ENCODE measurements at places on chromosomes 4 and X.

DNA sequence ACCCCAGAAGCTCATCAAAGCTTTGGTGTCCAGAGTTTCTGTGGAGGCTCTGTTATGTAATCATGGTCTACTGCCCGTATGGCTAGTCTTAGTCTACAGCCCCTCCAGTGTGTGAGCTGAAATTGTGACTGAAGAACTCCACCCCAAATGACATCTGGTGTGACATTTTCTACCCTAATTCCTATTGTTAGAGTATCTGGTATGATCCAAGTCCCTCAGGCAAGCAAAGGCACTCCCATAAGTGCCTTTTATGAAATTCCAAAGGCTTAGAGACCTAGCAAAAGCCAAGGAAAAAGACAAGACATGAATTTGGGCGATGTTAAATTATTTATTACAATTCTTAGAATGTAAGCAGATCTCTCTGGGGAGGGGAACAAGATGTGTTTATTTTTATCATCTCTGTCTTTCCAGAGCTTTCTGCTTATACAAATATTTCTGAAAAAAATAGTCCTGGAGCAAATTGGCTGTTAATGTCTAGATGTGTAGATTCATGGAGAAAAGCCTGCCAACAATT lies 417.4 kb downstream of the CCSER1 start:
- DNase-seq: no peak

DNA sequence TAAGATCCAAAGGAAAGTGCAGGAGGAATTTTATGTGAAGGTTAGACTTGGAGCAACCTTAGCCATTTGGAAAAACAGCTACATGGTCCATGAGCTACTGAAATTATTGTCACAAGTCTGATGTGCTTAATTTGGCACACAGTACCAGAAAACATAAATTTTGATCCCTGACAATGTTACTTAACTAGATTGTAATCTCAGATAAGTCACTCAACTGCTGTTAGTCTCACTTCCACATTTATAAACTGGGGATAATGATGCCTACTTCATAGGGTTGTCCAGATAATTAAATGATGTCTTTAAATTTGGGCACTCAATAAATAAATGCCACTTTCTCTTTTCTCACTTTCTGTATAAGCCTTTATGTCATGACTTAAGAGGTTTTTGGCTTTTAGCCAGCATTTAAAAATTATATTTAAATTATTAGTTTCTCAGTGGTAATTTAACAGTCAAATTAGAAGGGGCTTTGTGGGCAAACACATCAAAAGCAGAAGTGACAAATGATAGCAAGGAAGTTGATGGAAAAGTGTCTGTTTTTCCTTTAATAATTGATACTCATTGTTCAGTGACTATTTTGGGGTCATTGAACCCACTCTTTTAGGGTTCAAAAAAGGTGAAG lies 58.3 kb downstream of the PAQR3 start:
- DNase-seq: no peak

- no peak for DNase-seq
Measured at GRCh38 chr4:84690481-84690880, 107.6 kb downstream of the CDS1 start.

DNA sequence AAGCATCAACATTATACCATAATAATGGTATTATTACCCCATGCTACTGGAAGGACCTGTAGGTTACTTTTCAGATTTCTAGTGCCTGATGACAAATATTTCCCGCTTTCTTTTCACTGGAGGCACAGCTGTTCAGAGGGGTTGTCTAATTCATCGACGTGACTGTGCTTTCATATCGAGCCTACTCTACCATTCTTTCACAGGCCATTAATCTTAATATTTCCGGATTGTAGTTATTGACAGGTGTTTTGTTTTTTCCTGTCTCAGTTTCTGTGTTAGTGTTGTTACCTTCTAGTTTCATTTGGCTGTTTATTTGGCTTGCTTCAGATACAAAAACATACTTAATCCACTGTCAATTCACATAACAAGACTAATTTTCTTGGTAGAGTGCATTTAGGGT lies 330.9 kb downstream of the SPOCK3 start:
- DNase-seq: no peak

- no peak for DNase-seq
Measured at GRCh38 chrX:30830326-30830943, 58.6 kb downstream of the TAB3 start.

DNA sequence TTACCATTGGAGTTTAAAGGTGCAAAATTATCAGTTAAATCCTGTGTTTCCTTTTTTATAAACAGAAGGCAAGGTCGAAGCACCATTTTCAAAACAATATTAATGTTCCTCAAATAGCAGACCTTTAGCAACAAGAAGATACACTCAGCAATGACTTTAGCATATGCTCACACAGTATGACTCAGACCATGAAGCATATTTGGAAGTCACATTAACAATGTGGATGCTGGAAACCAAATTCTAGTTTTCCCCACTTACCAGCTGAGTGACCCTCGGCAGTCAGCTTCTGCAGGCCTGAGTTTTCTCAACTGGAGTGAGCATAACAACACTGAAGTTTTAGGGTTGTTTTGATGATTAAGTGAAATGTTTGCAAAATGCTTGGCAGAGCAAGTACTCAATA lies 130.5 kb downstream of the ANK2 start:
- DNase-seq: no peak

DNA sequence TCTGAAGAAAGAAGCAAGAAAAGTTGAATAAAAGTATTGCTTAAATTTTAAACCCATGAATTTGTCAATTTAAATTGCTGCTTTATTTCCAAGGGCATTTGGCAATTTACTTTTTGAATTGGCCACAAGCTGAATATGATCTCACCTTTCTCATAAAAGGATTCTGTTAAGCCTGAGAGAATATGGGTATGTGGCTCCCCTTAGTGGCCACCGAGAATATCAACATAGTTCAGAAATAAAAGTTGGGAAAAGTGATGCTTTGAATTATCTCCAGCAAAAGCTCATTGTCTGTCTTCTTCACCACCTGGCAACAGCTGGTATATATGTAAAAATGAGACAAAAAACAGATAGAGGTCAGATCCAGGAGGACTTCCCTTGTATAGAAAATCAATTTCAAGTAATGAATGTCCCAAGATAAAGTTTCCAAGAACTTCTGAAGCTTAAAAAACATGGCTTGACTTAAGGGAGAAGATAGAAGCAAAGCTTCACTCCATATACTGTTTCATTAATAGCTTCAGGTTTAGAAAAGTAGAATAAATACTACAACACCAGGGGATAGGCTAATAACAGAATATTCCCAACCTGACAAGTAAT lies 290.7 kb upstream of the FAM241A start:
- peak; percentile 71 for DNase-seq

DNA sequence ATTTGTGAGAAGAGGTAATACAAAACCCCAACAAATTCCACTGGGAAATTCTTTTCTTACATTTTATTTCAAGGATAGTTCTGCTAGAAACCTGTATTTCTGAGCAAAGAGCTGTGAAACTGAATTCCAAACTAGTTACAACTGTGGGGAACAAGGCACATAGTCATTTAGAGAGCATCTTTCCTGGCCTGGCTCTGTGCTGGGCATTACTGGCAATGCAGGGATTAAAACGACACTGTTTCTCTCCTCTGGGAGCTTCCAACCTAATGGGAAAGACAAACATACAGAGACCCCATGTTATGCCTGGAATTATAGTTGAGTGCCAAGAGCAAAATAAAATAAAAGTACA lies 36.5 kb downstream of the SUPT20HL1 start:
- peak; percentile 3 for DNase-seq

DNA sequence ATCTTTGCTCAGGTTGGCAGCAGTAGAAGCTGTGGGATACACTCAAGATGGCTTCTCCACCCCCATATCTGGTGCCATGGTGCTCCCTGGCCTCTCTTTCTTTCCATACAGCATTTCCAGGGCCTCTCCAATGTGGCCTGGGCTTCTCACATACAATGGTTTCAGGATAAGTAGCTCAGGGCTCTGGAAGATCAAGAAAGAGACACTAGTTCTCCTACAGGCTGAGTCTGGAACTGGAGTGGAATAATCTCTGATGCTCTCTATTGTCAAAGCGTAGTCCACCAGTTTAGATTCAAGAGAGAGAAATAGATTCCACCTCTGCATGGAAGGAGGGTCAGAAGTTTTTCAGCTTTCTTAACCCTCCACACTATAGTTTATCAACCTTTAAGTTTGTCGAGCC lies 138.2 kb upstream of the AADAT start:
- DNase-seq: no peak

DNA sequence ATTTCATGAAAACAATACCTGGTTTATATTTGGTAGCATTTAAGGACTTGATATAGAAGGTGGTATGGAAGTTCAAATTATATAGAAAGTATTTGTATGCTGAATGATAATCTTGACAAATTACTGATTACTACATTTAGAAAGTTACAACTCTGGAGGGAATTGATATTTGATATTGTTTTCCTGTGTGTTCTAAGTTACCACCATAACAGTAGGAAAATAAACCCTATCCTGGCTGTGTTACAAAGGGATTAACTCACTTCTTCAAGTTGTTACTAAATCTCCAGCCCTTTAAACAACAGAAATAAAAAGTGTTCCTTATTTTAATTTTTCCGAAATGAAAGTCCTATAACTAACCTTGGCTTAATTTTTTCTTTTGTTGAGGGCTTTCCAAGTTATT lies 36.6 kb downstream of the FHL1 start:
- no peak for DNase-seq

DNA sequence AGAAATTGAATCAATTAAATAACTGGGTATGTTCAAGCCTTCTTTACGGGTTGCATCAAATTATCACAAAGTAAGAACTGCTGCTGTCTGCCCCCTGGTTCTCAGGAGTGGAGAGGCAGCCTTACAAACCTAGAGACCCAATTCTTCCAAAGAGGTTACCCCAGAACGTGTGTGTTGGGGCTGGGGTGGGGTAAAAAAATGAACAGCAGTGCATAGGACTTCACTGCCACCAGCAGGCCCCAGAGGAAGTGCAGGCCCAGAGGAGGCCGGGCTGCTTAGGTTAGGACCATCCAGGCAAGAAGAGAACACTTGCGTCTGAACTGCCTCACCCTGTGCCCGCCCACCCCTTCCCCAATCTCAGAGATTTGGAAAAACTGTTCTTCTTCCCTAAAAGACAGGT lies 1.5 kb upstream of the NWD2 start:
- peak; percentile 63 for DNase-seq

DNA sequence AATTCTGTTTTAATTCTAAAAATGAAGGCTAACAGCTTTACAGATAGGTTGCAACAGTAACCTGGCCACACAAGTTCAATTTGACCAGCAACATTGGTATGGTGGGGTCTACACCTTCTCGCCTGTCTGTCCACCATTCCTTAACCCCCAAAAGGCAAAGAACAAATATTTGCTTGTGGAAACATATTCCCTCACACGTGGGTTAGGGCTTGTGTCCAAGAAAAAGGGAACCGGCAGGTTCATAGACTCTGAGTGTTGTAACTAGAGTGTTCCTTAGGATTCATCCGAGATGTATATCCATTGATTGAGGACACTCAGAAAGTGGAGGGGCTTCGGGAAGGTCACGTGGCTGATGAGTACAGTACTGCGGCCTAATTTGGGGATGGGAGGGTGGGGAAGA lies 54.1 kb downstream of the C4orf51 start:
- no peak for DNase-seq

DNA sequence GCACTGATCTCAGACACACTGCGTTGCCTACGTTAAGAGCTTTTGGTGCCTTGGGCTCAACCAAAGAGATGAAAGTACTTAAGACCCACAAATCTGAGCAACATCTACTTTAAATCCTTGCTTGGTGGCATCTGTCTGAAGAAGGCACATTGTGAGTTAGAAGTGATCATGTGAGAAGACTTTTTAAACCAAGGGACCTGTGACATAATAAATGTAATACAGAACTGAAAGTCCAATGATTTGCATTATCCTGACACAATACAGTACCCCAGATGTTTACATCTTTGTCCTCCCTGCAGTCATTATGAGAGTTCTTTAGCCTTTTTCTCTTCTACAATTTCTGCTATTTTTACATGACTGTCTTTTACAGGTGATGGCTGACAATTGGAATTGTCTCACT lies 96.7 kb upstream of the FTHL17 start:
- DNase-seq: no peak

GRCh38 chr4:141057582-141057981 lies 75.7 kb downstream of the RNF150 start:
- DNase-seq: no peak

GRCh38 chr4:65645185-65645584 lies 25.1 kb downstream of the EPHA5 start:
- DNase-seq: no peak

DNA sequence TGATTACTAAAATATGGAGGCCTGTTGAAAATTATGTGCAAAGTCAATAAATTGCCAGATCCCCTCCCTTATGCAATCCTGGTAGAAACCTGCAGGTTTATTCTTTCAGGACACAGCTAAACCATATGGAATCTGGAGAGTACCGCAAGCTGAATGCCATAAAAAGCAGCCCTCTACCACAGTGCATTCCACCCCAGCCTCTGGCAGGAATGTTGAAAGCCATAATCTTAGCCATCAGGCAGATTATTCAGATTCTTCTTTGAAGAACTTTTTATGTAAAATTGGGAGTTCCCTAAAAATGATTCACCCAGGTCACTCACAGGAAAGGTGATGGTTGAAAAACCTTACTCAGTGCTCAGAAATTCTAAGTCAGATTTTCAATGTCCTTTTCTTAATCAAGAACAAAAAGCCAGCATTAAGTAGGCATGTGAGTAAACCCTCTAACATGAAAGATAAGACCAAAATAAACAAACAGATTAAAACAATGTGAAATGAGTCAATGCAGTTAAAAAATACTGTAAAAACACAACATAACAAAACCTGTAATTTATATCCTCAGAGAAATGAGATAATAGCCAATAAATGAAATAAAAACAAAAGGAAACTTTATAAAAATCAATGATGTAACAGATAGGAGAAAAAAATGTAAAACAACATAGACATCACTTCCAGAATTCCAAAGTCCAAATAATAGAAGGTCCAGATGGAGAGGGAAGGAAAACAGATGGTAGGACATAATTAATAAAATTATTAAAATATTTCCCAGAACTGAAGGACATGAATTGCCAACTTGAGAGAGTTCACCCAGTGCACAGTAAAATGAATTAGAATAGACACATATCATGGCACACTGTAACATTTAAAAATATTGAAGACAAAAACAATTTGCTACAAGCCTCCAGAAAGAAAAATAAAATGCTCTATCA lies 226.9 kb downstream of the FSTL5 start:
- no peak for DNase-seq

DNA sequence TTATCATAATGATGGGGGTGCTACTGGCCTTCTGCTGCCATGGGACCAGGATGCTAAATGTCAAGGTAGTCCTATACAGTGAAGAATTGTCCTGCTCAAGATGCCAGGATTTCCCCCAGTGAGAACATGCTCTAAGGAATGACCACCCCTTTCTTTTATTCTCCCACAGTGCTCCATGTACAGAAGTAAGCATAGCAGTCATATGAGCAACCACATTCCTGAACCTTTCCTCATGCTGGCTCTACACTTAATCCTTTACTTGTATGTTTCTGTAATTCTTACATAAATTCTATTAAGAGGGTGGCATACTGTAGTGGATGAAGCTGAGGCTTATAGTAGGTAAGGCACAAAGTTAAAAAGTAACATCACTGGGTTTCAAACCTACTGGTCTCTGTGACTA lies 20.2 kb downstream of the CYP2U1 start:
- no peak for DNase-seq
